ENCODE measurements at places on chromosomes 6 and 20.
A peak's percentile ranks its signal among the peaks of the same experiment; 100 is the strongest.

GRCh38 chr6:105872249-105872648 is 213.9 kb upstream of the PRDM1 start:
- DNase-seq = no peak

- no peak for DNase-seq
Observed at GRCh38 chr6:147080225-147080624, 124.0 kb upstream of the STXBP5 start.

DNA sequence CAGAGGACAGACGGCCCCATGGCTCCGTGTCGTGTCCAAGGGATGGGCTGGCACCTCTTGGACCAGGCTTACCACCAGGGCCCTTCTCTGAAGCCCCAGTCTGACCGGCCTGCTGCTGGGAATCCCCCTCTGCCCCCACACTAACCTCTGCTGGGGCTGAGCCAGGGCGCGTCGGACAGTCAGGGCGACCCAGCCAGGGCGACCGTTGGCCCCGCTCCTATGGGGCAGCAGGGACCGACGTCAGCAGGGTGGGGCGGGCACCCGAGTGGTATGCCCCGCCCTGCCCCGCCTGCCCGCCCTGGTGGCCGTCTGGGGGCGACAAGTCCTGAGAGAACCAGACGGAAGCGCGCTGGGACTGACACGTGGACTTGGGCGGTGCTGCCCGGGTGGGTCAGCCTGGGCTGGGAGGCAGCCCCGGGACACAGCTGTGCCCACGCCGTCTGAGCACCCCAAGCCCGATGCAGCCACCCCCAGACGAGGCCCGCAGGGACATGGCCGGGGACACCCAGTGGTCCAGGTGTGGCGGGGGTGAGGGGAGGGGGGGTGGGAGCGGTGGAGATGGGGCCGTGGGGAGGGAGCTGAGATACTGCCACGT is at the start of gene SLC17A9:
Gene SLC17A9, plus strand, starts transcription at position 337 of the 595 bp plus-strand sequence. Its CDS starts 122 bp downstream, at position 459.
- peak; percentile 31 for DNase-seq

DNA sequence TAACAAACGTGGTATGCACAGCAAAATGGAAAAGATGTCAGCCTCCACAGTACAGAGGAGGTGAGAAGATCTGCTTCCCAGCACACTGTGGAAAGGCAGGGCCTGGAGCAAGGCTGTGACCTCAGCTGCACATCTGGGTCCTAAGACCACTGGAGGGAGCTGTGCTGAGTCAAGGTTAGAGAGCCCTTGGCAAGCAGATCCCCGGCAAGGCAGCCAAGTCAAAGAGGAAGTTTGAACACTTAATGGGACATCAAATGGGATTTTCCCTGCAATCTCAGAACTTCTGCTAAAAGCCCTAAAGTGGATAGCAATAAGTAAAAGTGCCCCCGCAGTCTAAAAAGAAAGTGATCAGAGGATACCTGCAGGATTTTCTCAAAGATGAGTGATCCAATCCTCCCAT is 39.5 kb downstream of the UNC5CL start:
- peak; percentile 3 for DNase-seq

DNA sequence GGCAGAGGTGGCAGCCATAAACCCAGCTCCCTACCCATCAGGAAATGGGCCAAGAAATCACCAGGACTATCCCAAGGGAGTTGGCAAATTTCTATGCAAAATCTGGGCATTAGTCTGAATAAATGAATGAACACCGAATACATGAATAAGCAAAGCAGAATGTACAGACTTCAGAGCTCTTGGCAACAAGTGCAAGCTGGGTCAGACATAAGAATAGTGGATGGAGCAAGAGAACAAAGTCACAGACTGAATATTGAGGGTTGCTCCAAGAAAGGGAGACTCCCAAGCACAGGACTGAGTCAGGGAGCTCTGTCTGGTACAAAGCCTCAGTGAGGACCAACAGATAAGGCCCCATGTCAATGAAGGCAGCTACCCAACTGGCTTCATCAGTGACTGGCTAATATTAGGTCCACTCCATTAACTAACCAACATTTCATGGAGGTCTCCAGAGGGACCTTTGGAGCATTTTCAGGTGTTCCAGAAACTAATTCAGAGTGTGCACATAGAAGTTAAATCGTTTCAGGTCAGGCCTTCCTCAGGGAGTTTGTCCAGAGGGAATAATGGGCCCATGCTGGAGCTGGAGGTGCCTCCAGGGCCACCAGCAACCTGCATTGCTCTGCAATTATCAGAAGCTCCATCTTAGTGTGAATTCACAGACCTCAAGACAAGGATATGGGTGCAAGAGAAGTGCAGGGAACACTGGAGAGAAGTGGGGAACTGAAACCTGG is 191.5 kb upstream of the RALGAPA2 start:
- DNase-seq = no peak

- DNase-seq = peak; percentile 78
Observed at GRCh38 chr6:28252009-28252975, at the start of gene ZKSCAN4. ZKSCAN4 (minus strand) TSS chr6:28252269; CDS start chr6:28251980, 289 bp downstream.

DNA sequence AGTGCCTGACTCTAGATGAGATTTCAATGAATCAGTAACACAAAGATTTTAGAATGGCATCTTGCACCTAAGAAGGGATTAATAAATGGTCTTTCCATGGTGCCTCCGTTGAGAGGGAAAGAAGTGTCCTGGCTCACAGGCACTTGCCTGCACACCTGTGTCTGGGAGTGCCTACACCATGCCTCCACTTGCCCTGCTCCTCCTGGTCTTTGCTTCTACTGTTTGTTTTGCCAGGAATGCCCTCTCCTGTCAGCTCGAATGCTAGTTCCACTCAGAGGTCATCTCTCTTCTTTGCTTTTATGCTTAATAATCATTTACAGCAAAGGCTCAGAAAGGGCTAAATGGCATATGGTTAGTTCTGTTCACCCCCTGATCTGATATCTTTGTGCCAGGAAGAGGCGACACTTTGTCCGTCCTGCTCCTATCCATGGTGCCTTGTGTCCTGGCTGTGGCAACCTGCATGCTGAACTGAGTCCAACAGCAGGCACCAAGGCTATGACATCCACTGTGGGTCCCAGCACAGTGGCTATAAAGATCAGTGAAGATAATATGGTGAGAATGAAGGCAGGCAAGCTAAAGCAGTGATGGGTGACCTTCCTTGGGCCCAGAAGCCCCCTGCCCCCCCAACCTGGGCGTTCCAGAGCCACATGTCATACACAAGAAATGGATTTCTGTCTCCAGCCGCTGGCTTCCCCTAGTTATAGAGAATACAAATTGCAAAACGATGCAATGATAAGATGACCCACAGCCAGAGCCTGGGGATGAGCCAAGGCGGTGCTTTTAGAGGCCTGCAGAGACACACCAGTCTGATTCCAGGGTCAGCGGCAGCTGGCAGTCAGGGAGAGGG is 1.4 kb downstream of the C6orf132 start:
- DNase-seq = no peak

DNA sequence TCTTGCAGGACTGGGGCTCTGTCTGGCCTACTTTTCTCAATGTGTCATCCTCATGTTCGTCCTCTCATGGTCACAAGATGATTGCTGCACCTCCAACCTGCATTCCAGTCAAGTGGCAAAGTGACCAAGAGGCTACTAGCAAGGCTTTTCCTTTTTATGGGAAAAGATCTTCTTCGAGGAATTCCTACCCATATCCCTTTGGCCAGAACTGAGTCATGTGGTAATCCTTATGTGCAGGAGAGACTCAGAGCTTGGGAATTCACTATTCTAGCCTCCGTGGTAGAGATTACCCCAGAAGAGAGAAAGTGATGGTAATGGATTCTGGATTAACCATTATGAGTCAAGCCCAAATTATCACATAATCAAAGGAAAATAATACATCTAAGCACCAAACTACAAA is 162.7 kb downstream of the KCNQ5 start:
- DNase-seq = no peak

DNA sequence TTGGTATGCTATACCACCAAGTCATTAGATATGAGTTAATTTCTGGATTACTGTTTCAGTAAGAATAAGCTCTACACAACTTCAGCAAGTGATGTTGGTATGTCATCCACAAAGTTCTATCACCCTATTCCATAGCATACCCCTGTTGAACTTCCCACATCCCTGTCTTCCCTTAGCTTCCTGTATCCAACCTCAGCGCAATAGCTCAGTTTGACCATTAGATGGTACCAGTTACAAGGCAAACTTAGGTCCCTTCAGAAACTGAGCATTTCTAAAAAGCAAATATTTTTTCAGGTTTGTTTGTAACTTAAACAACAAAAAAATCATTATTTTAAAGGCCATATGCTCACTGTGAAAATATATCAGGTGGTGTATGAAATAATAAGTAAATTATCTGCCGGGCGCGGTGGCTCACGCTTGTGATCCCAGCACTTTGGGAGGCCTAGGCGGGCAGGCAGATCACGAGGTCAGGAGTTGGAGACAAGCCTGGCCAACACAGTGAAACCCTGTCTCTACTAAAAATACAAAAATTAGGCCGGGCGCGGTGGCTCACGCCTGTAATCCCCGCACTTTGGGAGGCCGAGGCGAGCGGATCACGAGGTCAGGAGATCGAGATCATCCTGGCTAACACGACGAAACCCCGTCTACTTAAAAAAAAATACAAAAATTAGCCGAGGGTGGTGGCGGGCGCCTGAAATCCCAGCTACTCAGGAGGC is 8.8 kb upstream of the MOG start:
- DNase-seq = no peak

DNA sequence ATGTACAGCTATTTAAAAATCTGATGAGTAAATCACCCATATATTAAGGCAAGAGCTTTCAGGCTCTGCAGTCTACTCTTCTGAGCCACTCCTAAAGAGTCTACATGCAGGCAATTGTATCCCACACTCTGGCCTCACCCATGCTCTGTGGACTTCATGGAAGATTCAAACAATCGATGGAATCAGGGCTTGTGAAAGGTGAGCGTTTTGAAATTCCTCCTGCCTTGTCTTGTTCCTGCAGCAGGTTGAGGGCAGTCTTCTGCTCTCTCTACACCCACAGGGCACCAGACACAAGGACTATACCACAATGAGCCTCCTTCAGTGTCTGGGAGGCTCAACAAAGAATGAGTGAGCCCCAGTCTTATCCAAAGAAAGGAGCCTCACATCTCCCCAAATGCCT is 51.1 kb downstream of the TBC1D7 start:
- DNase-seq = no peak

DNA sequence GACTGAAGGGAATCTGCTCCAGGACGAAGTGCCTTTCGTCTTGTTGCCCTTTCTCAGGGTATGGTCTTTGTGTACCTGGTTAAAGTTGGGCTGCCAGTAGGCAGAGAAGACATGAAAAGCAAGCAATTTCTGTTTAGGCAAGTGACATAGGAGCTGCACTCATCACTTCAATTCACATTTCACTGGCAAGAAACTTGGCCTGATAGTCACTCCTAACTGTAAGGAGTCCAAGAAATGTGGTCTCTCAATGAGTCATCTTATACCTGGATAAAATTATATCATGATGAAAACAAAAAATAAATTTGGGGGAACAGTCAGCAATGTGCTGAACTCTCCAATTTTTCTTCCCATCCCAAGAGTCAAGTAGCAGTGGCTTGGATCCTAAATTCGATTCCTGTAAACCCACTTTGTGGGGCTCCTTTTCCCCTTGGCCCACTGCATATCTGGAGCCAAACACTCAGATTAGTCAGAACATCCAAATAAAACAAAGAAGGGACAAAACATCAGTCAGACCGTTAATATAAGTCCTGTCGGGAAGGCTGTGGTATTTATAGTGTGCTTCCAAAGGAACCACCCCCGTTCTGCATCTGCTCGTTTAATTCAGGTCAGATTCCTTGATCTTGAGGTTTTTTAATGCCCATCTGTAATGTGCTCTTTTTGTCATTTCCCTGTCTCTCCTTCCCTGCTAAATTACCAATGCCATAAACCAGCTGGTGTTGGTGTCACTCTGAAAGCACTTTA is 5.0 kb upstream of the GABRR1 start:
- no peak for DNase-seq

GRCh38 chr20:62820962-62821725 is 4.3 kb downstream of the COL9A3 start:
- no peak for DNase-seq

DNA sequence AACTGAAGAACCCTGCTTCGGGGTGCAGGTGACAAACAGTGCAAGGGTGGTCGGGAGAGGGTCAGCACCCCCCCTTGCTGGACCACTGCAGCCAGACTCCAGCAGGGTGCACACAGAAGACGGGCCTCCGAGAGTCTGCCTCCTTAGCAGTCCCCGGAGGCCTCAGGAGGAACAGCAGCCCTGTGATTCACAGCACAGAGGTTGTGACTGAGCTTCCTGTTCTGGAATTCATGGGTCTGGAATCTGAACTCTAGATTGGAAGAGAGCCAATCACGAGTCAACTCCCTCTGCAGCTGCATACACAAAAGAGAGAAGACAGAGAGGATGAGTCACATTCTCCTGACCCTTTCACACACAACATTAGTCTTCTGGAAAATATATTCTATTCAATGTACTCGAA is 249.0 kb upstream of the OPRM1 start:
- no peak for DNase-seq

- DNase-seq = no peak
Observed at GRCh38 chr6:15887491-15888461, 224.9 kb upstream of the DTNBP1 start.

Data from effector memory CD8-positive, alpha-beta T cell (primary cell).